Peyer's patch (tissue), 4 donors: ENCODE measurements at places on chromosomes 2 and 18. TPM values are rescaled to one million over a fixed set of nuclear protein-coding genes. Genes with fewer than 3 reads are reported as not detected.

DNA sequence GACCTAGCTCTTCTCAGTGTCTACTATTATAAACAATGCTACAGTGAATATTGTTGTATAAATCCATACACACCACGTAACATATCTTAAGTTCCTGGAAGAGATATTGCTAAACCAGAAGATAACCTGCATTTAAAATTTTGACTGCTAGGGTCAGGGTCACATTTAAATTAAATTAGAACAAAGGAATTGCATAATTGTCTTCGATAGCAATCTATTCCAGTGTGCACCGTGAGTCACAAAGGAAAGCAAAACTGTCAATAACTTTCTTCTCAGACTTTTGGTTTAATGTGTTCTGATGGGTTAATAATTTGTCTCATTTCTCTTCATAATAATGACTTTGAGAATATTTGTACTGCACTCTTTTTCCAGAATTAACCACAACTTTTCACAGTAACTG lies 4.2 kb downstream of the GEN1 start:
- DNase-seq = no peak

- DNase-seq = no peak
Observed at GRCh38 chr2:176234156-176234555, 35.1 kb upstream of the MTX2 start.

DHRS9 gene
- 10.2 TPM for total RNA-seq

DNA sequence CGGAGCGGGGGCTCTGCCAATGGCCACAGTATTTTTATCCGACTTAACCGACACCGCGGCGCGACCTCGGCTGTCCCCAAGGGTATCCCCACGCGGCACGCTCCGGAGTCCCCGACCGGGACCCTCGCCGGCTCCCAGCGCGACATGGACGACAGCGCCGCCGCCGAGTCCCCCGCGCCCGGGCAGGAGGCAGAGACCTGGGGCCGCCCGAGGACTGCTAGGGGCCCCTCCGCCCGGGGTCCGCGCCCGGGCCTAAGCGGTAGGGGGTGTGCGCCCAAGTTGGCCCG lies 468 bp downstream of the UXS1 start:
- DNase-seq = no peak

DNA sequence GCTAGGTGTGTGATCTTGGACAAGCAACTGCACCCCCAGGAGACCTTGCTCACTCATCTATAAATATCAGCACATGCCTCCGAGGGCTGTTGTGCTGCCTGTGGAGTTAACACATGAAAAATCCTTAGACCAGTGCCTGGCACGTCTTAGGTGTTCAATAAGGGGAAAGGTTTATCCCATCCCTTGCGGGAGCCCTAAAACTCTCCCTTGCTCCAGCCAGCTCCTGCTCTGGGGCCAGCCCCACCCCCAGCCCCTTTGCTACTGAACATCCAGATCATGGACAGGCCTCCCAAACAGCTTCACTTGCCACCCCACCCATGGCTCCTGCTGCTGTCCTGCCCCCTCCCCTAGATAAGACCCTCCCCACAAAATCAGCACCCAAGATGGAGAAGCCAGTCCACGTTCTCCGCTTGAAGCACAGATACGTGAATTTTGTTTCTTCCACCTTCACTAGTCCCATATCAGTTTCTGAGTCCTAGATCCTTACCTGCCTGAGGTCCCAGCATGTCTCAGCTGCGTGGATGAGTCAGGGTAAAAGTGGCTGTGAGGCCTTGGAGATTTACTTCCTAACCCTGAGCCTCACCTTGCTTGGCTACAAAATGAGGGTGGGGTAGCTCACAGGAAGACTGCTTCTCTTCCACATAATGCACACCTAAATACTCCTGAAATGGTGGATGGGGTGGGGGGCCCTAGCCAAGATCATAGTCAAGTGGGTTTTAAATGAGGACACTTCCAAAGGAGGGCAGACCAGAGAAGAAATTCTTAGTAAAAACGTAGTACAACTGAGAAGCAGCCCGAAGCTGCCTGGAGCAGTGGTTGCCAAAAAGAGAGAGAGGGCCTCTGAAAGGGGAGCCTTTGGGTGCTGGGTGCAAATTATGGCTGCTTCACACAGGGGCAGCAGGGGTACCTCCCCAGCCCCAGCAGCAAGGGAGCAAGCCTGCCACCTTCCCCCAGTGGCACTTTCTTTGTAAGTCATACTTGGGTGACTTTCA lies 40.4 kb downstream of the C1QL2 start:
- no peak for DNase-seq

GRCh38 chr2:172647439-172647838 lies 88.2 kb upstream of the RAPGEF4 start:
- DNase-seq = no peak
